ENCODE measurements at places on chromosomes 7 and 10. TPM values are rescaled to one million over a fixed set of nuclear protein-coding genes. Genes with fewer than 3 reads are reported as not detected.
A peak's percentile ranks its signal among the peaks of the same experiment; 100 is the strongest.

- DNase-seq, result no peak
Measured at GRCh38 chr10:103040418-103040817, 122.3 kb downstream of the CNNM2 start.

DNA sequence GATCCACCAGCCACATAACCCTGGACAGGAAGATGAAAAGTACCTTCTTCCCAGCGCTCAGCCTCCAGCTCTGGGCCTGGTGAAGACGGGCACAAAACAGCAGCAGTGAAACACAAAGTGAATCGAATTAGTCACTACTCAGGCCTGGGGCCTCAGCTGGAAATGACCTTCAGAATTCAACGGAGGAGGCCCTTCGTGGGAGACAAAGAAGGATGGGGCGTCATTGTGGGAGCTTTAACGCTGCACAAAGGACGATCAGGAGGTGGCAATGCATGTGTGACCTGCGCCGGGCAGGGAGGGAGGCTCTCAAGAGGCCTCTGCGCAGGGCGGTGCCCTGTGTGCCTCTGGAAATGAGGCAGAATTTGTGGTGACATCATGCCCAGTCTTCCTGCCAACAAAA lies 161.9 kb downstream of the DNAJB6 start:
- DNase-seq, result no peak

DNA sequence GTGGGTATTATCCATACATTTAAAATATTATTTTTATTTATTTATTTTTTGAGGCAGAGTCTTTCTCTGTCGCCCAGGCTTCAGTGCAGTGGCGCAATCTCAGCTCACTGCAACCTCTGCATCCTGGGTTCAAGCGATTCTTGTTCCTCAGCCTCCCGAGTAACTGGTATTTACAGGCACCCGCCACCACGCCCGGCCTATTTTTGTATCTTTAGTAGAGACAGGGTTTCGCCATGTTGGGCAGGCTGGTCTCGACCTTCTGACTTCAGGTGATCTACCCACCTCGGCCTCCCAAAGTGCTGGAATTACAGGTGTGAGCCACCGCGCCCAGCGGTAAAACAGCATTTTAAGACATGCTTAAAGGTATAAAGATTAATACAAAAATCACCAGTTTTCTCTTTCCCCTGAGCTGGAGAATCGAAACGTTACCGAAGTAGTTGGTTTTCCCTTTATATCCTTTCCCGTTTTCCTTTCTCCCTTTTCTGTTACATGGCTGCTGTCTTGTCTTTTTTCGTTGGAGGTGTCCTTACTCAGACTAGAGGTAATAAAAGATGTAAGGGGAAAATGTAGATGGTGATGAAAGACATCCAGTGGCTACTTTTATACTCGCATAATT lies 1.7 kb downstream of the ARL5B start:
- DNase-seq, result no peak

GRCh38 chr7:44242091-44242490 lies 41.3 kb downstream of the YKT6 start:
- no peak for DNase-seq

GRCh38 chr7:94687810-94688209 lies 31.9 kb upstream of the SGCE start:
- DNase-seq, result no peak

- DNase-seq, result peak; percentile 17
Measured at GRCh38 chr10:54800741-54801421, at the start of gene PCDH15. Gene PCDH15 (minus strand): TSS chr10:54801231. CDS start chr10:54664262, 136,969 bp downstream.

The RET gene
- 8.1 TPM for polyA plus RNA-seq

DNA sequence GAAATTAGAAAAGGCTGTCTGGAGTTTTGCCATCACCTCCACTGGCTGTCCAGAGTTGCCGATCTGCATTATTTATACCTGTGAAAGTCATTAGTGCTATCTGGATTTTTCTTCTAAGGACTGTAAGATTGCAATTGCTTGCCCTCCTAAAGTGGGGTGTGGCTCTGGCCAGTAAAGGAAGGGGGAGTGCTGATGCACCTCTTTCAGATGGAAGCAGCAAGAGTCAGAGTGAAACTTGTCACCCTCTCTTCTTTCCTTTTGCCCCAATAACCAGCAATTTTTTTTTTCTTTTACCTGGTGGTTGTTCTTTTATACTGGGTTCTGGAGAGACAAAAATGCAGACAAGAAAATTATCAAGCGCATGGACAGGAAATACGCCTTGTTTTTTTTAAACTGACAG lies 527.4 kb upstream of the NRP1 start:
- no peak for DNase-seq

The NRG3 gene
- polyA plus RNA-seq, result 0.46 TPM

DNA sequence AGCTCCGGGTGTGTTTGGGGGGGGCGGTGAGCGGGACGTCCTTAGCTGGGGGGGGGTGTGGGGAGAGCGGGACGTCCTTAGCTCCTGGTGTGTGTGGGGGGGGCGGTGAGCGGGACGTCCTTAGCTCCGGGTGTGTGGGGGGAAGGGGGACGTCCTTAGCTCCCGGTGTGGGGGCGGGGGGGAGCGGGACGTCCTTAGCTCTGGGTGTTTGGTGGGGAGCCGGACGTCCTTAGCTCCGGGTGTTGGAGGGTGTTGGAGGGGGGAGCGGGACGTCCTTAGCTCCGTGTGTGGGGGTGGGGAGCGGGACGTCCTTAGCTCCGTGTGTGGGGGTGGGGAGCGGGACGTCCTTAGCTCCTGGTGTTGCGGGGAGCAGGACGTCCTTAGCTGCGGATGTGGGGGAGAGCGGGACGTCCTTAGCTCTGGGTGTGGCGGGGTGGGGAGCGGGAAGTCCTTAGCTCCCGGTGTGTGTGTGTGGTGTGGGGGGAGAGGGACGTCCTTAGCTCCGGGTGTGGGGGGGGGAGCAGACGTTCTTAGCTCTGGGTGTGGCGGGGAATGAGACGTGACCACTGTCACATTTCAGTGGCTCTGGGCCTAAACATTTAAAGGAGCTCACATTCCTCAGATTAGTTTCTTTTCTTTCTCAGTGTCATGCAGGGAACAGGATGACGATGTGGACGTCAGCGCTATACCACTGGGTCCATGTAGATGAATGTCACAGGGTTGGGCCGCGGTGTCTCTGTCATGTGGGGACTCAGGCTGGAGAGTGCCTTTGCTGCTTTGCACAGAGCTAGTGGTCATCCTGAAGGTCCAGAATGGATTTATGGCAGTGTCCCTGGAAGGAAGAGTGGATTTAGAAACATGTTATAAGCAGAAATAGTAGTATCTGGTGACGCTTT lies 7.5 kb downstream of the DYNC2I1 start:
- DNase-seq, result peak; percentile 90

The MKX gene
- polyA plus RNA-seq, result 0.49 TPM

- peak; percentile 26 for DNase-seq
Measured at GRCh38 chr7:30224511-30225062, 59.8 kb upstream of the ZNRF2 start.

The C10orf62 gene
- polyA plus RNA-seq, result 0.26 TPM

The SPDYE1 gene
- polyA plus RNA-seq, result not detected

The CACUL1 gene
- polyA plus RNA-seq, result 16.9 TPM

The FLNC gene
- 0.66 TPM for polyA plus RNA-seq

- DNase-seq, result no peak
Measured at GRCh38 chr10:126928274-126928673, 23.0 kb downstream of the DOCK1 start.

The TSPAN33 gene
- polyA plus RNA-seq, result 6.5 TPM

DNA sequence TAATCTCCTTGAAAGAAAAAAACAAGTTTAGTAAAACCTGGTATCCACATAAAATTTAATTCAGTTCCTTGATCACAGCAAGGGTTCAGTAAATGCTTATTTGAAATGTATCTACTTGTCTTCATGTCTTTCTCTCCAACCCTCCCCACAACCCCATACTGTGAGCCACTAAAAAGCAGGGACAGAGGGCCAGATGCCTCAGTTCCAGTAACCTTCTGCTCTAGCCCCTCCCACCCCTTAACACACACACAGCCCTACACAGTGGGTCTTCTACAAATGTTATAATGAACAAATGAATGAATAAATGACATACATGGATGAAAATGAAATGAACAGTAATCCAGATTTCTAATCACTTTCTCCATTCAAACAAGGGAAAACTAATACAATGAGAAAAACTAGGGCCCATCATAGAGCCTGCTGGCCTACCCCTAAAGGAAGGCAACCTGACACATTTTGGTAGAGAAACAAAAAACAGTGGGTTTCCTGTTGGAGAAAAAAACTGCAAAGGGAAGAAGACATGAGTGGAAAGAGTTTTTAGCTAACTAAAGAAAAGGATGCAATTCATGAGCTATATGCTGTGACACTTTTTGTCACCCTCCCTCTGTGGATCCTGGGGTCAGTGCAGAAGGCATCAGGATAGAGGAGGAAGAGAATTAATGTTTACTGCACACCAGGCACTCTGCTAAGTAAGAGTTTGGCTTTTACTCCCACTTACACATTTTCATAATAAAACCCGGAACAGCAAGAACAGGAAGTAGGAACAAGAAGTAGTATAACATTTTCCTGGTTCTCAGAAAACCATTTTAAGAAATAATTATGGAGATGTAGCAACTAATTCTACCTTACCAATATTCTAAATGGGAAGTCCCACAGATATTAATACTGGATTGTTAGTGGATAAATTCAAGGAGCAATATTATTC lies 38.1 kb downstream of the ELMO1 start:
- no peak for DNase-seq

The SSC4D gene
- 8.3 TPM for polyA plus RNA-seq

DNA sequence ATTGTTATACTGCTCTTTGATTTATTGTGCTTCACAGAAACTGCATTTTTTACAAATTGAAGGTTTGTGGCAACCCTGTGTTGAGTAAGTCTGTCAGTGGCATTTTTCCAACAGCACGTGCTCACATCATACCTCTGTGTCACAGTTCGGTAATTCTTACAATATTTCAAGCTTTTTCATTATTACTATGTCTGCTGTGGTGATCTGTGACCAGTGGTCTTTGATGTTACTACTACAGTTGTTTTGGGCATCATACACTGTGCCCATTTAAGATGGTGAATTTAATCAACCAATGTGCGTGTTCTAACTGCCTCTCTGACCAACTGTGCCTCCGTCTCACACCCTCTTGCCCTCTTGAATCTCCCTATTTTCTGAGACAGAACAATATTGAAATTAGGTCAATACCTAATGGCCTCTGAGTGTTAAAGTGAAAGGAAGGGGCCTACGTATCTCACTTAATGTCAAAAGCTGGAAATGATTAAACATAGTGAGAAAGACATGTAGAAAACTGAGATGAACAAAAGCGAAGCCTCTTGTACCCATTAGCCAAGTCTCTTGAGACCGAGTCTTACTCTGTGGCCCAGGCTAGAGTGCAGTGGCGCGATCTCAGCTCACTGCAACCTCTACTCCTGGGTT lies 20.2 kb upstream of the ASL start:
- no peak for DNase-seq

The TFPI2 gene
- polyA plus RNA-seq, result 19.4 TPM

- peak; percentile 20 for DNase-seq
Measured at GRCh38 chr7:44176486-44176885, 12.8 kb downstream of the GCK start.

Data from adrenal gland (tissue), 19 donors.